ENCODE measurements at places on chromosomes 12 and 14.

DNA sequence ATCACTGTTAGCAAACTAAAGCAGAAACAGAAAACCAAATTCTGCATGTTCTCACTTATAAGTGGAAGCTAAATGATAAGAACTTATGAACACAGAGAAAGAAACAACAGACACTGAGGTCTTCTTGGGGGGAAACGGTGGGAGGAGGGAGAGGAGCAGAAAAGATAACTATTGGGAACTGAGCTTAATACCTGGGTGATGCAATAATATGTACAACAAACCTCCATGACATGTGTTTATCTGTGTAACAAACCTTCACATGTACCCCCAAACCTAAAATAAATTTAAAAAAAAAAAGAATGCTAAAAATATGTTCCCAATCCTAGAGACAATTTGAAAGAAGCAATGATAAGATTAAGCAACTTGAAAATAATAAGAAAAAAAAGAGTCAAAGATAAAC, 89.5 kb downstream of the SOX5 start:
- DNase-seq: no peak

GRCh38 chr12:106187155-106187789, 48.5 kb upstream of the NUAK1 start:
- no peak for DNase-seq

DNA sequence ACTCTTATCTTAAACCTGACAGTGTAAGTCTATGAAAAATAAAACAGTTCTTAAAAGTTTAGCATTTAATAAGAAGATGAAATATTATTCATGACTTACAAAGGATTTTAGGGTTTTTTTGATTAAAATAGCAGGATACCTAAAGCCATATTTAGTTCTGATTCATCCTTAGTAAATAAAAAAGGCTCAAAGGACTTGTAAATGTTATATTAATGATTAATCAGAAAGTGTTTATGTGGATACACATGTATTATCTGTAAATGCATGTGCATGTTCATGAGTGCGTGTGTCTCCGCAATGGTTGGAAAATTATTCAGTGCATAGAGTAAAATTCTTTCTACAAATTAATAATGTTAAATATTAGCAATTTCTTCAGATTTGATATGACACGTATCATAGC, 4.4 kb downstream of the KLRF1 start:
- no peak for DNase-seq

- no peak for DNase-seq
These were observed 2.3 kb upstream of the MYBPC1 start for GRCh38 chr12:101592448-101592847.

DNA sequence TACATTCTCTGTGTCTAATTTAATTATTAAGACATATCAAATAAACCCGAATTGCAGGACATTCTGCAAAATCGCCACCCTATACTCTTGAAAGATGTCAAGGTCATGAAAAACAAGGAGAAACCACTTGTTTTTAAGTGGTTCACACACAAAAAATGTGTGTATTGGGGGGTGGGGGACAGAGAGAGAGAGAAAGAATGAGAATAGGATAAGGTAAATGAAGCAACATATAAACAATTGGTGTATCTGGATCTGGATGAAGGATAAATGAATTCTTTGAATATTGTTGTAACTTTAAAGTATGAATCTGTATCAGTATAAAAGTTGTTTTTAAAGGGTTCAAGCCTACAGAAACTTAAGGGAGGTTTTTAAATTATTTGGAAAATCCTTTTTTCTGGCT, 72.1 kb downstream of the ARID2 start:
- no peak for DNase-seq

DNA sequence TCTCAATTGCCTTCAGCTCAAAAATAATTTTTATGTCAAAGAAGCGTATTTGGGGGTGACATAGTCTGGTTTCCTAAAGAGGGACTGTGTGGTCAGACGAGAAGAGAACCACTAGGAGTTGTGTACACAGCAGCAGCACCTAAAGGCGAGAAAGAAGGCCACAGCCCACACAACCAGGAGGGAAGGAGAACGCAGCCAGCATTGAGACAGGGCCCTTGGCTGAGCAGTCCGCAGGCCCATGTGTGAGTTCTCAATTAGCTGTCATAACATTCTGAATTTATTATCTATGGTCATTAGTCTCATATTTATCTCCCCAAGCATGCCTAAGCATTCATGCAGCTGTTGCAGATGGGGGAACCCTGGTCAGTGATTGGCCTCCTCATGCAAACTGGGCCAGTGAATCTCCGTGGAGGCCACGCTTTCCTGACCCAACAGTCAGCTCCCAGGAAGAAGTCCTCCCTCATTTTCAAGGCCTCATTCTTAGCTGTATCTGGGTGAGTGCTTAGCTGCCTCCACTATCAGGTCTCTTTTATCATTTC, 81.2 kb upstream of the ATF7IP start:
- no peak for DNase-seq
